ENCODE measurements at places on chromosomes 16 and 17.

DNA sequence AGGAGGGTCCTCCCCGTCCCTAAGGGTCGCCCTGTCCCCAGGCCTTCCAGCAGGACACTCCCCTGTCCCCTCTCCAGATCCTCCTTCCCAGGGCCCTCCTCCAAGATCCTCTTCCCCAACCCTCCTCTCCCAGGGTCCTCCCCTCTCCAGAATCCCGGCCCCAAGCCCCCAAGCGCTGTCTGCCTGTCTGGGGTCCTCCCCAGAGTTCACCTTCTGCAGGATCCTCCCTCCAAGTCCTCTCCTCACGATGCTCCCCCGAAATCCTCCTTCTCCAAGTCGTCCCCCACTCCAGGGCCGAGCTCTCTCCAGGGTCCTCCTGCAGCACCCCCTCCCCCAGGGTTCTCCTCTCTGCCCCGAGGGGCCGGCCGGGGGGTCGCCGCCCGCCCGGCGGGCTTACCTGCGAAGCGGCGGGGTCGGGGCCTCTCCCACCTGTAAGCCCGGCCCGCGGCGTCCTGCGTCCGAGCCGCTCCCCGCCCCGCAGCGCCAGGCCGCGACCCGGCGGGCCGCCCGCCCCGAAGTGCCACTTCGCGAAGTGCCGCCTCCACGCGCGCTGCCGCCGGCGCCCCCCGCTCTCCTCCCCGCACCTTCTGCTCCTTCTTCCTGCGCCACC lies 678 bp upstream of the BAIAP2 start:
- no peak for DNase-seq

DNA sequence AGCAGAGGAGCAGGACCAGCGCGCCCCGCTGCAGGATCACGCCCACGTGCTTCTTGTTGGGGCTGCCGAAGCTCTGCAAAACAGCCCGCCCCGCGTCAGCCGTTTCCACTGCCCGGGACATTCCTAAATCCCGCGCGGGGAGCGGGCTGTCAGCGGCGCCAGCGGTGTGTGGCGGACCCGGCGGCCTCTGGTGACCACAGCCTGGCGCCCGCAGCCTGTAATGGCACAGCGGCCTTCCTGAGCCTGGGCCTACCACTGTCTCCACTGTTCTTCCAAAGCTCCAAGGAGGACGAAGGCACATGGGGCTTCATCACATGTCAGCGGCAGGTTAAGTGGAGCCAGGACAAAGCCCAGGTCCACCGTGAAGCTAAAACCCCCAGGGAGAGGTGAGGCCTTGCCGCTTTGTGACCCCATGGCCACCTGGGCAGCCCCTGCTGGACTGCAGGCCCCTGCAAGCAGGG lies 2.5 kb downstream of the SLC47A2 start:
- DNase-seq: peak; percentile 70

DNA sequence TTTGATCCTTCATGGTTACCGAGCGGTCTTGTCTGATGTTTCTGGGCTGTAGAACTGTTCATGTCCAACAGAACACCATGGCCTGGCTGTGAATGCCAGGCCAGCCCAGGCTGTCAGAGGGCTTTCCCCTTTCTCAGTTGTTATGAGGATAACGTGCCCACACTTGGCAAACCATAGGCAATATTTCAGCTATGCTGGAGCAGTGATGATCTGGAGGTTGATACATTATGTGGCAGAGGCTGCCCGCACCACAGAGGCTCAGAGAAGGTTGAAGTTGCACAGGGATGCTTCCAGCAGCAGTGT lies 92.9 kb downstream of the C16orf78 start:
- DNase-seq: peak; percentile 8

DNA sequence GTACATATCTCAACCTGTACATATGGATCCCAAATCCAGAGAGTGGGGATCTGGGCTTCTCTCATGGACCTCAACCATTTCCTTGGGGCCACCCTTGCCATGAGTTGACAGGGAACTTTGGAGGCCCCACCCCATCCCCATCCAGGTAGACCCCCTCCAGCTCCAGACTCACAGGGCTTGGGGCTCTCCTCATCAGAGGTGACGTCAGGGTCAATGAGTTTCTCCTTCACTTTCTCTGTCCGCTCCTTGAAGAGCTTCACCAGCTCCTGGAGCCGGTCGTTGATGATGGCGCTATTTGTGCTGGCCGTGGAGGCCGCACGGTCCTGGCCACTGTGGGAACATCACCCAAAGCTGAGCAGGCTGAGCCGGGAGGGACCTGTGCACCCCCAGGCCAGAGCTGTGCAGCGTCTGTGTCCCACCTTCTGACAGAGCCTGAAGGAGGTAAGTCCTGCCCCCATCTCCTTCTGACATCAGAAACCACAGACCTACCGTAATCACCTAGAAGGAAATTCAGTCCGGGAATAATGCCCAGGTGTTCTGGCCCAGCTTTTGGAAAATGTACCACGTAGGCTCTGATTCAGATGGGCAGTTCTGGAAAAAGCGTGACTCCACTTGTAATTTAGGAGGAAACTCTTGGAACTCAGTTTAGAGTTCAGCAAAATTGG lies 50.6 kb downstream of the CNGB1 start:
- DNase-seq: no peak
